Inflammatory macrophage treated with lipopolysaccharide for 4 hours (primary cell): ENCODE measurements at places on chromosomes 7 and 10.

- DNase-seq, result no peak
These were observed 591.5 kb upstream of the ANKRD30A start for GRCh38 chr10:36533861-36534260.

GRCh38 chr10:44382131-44382858, 2.6 kb downstream of the CXCL12 start:
- DNase-seq, result no peak

DNA sequence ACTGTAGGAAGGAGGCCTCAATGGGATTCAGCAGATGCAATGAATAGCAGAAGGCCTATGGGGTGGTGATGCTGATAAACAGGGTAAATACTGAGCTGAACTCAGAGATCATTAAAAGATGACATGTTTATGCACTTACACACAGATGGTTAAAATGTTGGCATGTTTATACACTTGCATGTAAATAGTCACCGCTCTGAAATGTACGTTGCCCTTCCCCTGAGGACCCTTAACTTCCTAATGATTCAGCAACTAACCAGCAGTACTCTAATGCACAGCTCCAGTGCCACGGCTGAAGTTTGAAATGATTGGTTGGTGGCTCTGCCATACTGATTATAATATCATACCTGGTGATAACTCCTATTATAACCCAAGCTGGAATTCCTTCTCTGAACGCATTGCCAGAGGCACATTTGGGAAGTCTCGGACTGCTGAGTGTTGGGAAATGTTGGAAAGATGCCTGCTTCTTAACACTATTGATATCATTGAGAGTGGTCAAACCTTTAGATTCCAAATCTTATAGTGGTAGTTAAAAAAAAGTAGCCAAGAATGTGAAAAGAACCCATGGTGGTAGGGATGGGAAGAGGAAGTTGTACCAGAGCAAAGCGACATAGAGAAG, 3.7 kb upstream of the CAV1 start:
- DNase-seq, result no peak

GRCh38 chr10:64408391-64409183, 887.4 kb downstream of the REEP3 start:
- DNase-seq, result no peak

GRCh38 chr7:52920977-52921376, 114.5 kb upstream of the POM121L12 start:
- DNase-seq, result no peak

- peak; percentile 16 for DNase-seq
These were observed 2.8 kb downstream of the BCAP29 start for GRCh38 chr7:107582875-107583274.
